ENCODE measurements at places on chromosomes 12 and 14.

DNA sequence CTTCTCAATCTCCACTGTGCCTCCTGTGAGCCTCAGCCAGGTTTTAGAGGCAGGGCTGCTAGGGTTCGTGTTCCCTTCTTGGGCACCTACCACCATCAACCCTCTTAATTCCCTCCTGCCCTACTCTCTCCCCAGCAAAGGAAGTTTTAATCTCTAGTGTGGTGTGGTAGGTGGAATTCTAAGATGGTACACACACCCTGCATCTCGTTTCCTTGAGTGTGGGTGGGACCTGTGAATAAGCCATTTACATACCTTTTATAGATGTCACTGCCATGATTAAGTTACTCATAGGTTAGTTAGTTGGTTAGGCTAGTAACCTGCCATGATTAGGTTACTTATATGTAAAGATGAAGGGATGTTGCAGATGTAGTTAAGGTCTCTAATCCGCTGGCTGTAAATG, 114.8 kb upstream of the VRK1 start:
- DNase-seq, result no peak

DNA sequence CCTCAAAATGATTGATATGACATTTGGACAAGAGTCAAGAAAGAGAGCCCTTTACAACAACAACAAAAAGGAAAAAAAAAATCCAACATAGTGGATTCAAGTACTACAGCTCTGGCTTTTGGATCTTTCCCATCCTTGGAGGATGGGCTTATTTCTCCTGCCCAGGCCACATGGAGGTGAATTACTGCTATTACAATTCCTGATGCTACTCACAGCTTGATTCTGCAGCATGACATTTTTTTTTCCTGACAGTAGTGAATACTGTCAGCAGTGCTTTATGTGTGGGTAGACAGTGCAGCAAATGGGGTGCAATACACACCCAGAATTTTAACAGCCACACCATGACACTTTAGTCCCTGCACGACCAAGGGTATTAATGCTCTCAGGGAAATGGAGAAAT, 42.5 kb upstream of the HSP90B1 start:
- no peak for DNase-seq

DNA sequence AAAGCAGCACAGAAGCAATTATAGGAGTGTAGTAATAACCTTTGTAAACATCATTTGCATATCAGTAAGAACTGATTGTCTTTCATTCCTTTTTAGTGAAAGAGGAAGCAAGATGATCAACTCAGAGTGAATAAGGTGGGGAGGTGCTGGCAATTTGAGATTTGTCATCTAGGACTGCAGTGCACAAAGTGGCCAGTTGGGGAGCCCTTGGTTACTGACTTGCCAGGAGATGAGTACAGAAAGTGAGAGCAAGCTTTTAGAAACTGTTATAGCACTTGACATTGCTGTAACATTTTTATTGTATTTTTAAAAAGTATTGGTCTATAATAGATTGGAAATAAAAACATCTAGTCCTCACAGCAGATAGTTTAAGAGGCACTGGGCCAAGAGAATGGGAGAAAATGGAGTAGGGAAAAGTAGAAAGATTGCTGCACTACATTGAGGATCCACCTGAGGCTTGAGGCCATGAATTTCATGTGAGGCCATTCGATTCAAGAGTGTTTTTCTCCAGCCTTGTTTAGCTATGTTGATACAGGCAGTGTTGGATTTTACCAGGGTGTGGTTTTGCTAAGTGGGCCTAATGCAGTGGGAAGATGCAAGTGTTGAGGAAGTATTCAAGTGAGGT, 98.2 kb downstream of the SNAPC1 start:
- peak; percentile 45 for DNase-seq

DNA sequence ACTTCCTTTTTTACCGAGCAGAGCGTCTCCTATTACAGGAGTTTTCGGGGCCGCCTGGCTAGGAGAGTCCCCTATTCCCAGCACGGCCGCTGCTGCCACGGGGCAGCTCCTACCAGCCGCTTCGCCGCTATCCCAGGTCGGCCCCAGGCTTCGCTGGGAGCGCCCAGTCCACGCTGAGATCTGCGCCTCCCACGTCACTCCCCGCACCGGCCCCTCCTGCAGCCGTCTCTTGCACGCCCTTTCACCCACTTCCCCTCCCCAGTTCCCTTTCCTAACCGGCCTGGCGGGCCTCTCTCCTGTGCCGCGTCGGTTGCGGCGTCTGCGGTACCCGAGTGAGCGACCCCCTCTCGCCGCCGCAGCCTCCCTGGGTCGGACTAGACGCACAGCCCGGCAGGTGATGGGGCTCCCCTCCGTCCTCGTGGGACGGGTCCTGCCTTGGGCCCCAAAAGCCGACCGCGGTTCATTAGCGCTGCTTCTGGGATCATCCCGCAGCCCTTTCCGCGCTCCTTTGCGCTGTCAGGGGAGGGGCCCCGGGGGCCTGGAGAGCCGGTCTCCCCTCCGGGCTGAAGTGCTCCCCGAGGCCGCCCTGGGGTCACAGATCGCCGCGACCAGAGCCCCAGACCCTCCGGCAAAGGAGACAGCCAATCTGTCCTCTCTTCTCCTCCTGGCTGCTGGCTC, 1318.4 kb downstream of the TMEM121 start:
- no peak for DNase-seq

- no peak for DNase-seq
These were observed 41.0 kb upstream of the KCNJ8 start for GRCh38 chr12:21815306-21816062.

DNA sequence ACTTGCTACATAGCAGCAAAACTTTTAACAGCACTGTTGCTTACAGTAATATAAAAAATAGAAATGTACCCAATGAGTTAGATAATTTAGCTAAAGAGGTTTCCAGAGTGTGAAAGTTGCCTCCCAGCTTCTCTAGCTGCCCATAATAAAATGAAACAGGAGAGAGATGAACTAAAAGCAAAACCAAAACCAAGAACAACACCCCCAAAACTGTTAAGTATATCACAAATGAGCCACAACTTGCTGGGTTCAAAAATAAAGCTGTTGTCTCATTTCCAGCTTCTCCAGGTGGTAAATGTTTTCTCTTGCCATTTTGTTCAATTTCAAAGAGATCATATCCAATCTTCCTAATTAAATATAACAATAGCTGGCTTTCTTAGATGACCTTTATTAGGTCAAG, 614.0 kb downstream of the ETNK1 start:
- no peak for DNase-seq

- no peak for DNase-seq
These were observed 6.7 kb upstream of the STXBP6 start for GRCh38 chr14:25056688-25057078.

DNA sequence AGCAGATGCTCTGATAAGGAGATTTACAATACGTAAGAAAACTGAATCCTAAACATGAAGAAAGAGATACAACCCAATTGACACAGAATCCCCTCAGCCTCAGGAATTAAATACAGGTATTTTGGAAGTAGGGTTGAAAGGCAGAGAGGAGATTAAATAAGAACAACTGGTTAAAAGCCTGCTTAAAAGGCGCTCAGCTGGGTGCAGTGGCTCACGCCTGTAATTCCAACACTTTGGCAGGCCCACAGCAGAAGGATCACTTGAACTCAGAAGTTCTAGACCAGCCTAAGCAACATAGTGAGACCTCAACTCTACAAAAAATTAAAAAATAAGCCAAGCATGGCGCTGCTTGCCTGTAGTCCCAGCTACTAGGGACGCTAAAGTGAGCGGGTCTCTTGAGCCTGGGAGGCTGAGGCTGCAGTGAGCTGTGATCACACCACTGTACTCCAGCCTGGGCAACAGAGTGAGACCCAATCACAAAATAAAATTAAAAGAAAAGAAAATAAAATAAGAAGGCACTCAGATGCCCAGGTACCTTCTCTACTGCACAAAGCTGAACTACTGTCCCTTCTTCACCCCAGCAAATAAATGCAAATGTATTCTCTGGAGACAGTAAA, 32.9 kb downstream of the MED13L start:
- DNase-seq, result no peak

GRCh38 chr12:63805704-63806672, 26.3 kb downstream of the RXYLT1 start:
- DNase-seq, result no peak

- no peak for DNase-seq
These were observed 18.5 kb downstream of the BDKRB1 start for GRCh38 chr14:96274543-96274942.

DNA sequence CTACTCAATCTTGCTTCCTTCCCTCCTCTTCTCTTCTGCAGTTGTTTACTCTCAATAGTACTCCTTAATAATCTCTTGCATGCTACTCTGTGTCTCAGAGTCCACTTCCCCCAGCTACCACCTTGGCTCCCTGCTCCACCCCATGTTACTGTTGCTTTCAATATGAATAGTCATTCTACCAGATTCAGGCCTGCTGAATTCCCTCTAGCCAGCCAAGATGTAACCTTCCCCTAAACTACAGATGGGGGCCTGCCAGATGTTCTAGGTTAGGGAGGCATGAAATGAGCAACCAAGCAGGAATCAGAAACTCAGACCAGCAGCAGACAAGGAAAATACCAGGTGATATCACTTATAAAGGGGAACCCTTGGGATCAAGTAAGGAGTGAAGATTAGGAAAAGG, 392.1 kb upstream of the DDHD1 start:
- no peak for DNase-seq

GRCh38 chr12:57127726-57128518, at the start of gene LRP1:
LRP1 (plus strand) TSS chr12:57128483; CDS start chr12:57128965, 482 bp downstream.
- peak; percentile 47 for DNase-seq

- DNase-seq, result peak; percentile 70
These were observed 723 bp downstream of the KIF21A start for GRCh38 chr12:39441963-39442830.

DNA sequence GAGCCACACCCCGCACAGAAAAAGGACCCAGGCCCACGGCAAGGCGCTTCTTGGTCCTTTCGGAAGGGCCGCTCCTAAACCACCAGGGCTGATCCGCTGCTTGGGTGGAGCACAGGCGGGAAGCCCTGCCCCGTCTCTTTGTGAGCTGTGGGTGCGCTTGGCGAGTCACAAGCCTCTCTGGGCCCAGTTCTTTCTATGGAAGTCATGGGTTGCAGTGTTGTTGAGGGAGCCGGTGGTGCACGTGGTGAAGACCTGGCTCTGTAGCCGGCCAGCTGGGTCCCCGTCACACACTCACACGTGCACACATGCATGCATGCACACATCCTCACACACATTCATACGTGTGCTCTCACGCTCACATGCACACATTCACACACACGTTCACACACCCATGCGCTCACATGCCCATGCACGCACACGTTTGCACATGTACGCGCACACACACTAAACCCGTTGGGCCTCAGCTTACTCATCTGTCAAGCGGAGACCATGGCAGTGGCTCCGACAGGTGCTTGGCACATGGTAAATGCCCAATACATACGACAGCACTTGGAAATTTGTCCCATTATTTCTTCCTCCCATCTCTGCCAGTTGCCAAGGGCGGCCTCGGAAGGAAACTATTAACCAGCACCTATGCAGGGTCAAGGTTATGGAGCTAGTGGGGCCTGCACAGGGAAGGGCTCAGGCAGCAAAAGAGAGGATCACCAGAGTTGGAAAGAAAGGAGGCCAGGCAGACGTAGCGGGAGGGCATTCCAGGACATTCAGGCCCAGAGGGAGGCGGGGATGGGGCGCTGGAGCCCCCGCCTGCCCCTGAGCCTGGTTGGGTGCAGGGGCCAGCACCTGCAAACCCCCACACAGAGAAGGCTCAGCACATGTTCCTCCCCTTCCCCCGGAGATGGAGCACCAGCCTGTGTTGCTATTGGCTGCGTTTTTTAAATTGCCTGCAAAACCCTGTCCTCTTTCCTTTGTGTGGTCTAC, 96.9 kb downstream of the SETD3 start:
- DNase-seq, result no peak
